ENCODE measurements at places on chromosomes 12 and 14.

GRCh38 chr12:111434680-111435338, 29.1 kb downstream of the SH2B3 start:
- DNase-seq = peak; percentile 78

DNA sequence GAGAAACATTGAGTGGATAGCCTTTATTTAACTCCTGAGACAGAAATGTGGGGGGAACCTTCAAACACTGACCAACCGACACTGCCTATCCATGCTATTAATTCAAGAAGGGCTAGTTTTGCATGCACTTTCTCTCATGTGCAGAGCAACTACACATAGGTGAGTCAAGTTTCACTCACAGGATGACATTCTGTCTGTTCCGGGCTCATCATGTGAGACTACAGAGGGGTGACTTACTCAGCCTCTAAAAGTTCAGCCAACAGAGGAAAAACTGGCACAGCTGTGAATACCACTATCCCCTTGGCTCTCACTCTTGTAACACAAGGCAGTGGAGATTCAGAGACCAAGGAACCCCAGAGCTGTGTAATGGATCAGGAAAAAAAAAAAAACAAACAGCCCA, 13.3 kb downstream of the BEST3 start:
- DNase-seq = no peak

DNA sequence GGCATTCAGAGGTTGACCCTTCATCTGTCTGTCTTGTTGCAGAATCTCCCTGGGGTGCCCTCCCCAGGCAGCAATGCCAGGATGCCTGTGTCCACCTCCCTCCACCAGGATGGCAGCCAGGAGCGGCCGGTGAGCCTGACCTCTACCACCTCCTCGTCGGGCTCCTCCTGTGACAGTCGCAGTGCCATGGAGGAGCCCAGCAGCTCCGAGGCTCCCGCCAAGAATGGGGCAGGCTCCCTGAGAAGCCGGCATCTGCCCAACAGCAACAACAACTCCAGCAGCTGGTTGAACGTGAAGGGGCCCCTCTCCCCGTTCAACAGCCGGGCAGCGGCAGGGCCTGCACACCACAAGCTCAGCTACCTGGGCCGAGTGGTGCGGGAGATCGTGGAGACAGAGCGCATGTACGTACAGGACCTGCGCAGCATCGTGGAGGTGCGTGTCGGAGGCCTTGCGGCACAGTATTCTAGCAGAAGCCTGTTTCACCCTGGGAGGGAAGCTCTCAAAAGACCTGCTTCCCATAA, 23.4 kb downstream of the PLEKHG3 start:
- DNase-seq = no peak

DNA sequence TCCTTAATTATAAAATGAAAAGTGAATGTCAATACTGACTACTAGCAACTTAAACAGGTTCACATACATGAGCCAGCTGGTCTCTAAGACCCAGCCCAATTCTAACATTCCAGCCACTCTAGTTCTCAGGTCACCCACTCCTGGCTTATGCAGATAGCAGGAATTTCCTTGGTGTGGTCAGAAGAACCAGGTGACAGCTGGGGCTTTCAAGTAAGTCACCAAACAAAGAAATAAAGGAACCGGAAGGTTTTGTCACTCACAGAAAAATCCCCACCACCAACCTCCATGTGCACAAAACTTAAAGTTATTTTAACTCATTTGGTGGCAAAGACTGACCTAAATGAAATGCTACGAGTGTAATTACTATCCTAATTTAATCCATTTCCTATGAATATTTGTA, 129.6 kb upstream of the CDKN3 start:
- DNase-seq = peak; percentile 4

DNA sequence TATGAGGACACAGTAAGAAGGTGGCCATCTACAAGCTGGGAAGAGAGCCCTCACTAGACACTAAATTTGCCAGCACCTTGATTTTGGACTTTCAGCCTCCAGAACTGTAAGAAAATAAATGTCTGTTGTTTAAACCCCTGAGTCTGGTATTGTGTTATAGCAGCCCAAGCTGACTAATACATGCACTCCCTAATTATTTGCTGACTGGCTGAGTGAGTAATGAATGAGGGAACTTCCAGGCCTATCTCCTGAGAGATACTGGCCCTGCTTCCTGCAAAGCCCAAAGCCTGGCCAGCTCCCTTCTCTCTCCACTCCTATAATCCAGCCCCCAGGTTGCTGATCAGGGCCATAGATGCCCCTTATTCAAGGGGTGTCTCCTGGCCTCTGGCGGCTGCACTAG, 120.0 kb upstream of the NOS1 start:
- no peak for DNase-seq

DNA sequence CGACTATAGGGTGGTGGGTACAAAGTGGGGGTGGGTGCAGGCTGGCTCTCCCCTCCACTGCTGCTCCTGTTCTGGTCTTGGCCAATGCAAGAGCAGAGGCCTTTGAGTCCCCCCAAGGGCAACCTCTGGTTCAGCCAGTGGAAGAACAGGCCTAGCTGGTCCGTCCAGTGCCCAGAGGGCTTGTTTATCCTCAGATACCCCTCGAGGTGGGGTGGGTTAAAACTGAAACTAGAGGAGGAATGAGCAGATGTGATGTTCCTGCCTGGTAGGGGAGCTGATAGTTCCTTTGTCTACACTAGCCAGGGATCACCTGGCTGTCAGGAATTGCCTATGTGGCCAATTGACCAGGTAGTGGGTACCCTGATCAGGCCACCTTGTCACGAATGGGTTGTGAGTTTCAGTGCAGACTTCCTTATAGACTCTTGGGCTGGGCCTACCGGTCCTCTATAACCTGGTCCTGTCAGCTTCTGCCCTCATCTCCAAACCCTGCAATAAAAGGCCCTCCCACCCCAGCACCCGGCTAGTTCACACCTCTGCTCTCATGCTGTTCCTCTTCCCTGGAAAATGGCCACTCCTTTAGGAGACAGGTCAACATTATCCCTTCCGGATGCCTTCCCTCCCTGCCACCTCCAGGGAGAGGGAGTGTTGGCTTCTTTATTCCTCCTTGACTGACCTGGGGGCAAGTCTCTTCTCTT, 10.7 kb upstream of the HSP90AA1 start:
- no peak for DNase-seq

Data from hematopoietic multipotent progenitor cell treated with erythropoietin and hydrocortisone succinate and interleukin-3 and kit ligand, for 4 days (in vitro differentiated cells).